ENCODE measurements at places on chromosomes 11 and 22.

DNA sequence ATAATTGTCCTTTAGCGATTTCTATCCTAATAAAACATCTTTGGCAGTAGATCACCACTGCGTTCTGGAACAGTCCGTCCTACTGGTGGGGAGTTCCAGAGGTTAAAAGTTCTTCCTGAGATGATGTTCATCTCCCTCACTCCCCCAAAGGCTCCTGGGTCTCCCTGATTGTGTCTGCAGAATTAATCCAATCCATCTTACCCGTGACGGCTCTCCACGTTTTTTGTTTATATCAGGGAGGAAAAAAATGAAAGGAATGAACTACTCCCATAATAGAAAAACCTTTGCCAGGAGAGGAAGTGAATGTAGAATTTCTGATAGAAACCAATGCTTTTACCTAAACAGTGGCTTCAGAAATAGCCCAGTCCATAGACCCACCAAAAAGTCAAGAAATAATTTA, 81.6 kb downstream of the LARGE1 start:
- no peak for ATAC-seq

GRCh38 chr11:121119440-121119839, 18.4 kb downstream of the TECTA start:
- ATAC-seq: no peak

GRCh38 chr11:93340223-93340622, 9.7 kb downstream of the DEUP1 start:
- no peak for ATAC-seq

- no peak for ATAC-seq
Measured at GRCh38 chr11:45929486-45930030, 7.1 kb downstream of the LARGE2 start.

- ATAC-seq: no peak
Measured at GRCh38 chr11:119338965-119339588, 1.6 kb downstream of the C1QTNF5 start.

GRCh38 chr11:12287374-12288211, 89.8 kb upstream of the PARVA start:
- ATAC-seq: peak; percentile 63

GRCh38 chr11:114163830-114164401, 104.4 kb downstream of the ZBTB16 start:
- ATAC-seq: no peak

DNA sequence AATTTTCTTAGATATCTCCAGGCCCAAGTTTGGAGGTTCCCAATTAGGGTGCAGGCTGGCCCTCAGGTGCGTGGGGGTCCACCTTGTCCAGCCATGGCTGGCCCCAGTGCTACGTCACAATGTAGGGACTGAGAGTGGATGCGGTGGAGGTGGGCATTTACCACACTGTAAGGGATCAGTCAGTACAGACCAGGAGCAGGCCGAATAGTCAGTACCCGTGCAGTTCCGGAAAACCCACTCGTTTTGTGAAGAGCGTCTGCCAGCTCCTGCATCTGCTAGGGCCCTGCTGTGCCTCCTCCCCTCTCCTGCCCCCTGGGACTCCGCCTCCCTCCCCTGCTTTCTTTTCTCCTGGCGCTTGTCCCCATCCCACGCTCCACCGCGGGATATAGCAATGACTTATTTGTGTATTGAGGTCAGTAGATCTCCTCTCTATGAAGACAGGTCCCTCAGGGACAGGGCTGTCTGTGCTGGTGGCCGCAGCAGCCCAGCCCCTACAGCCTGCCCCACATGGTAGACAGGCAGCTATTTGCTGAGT, 50.4 kb upstream of the SEPTIN5 start:
- peak; percentile 98 for ATAC-seq

DNA sequence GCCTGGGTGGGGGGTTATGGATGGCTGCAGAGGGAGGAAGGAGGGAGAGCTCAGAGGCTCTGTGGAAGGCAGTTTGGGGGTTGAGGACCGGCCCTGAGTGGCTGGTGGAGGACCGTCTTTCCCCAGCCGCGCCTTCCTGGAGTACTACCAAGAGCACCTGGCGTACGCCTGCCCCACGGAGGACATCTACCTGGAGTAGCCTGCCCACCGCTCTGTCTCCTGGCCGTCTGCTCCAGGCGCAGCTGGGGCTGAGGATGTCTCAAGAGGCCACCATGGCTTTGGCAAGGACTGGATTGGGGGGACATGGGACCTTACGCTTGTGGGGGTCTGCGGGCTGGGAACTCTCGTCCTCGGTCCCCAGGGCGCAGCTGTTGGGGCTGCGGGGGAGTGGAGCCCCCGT, 10.0 kb downstream of the MAPK8IP2 start:
- ATAC-seq: peak; percentile 5

- peak; percentile 99 for ATAC-seq
Measured at GRCh38 chr22:31139866-31140716, at the start of gene PLA2G3. Gene PLA2G3, minus strand, starts transcription at chr22:31140508. Its CDS starts 154 bp downstream, at chr22:31140354.

- ATAC-seq: no peak
Measured at GRCh38 chr11:115182282-115182955, 321.8 kb downstream of the CADM1 start.

- no peak for ATAC-seq
Measured at GRCh38 chr22:47943729-47944700, 1181.6 kb downstream of the TBC1D22A start.

DNA sequence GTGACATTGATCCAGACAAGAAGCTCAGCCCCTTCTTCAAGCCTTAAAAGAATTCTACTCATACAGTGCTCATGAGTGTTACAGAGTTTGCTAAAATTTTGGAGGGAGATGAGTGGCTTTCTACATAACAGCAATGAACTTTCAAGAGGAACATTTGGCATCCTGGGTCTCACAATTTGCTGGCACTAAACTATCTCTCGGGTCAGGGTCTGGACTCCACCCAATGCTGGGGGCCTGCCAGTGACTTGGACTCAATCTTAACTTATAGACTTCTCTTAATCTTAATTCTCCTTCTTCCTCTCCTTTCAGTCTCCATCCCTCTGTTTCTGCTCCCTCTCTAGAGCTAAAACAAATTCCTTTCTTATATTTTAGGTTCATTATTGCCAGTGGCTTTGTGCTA, 317.9 kb downstream of the TMEM135 start:
- ATAC-seq: no peak

DNA sequence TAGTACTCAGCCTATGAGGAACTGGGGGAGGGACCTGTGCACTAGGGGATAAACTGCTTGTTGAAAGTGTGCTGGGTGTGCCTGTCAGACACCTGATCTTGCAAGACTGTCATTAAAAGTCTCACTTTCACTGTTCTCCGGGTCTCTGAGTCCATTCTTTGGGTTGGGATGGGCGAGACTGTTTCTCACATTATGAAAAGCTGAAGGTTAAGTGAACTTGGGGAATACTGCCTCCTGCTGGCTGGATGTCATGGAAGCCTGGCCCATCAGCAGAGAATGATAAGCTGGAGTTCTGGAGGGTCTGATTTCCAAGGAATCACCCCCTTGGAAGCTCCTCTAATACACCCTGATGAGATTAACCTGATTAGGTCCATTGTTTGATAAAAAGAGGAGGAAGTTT, 9.0 kb upstream of the VPREB1 start:
- ATAC-seq: no peak

- ATAC-seq: no peak
Measured at GRCh38 chr22:43446916-43447315, 35.1 kb downstream of the MPPED1 start.

GRCh38 chr11:2472428-2473186, 27.8 kb downstream of the KCNQ1 start:
- no peak for ATAC-seq

GRCh38 chr11:130598433-130598832, 150.0 kb downstream of the ADAMTS15 start:
- no peak for ATAC-seq

DNA sequence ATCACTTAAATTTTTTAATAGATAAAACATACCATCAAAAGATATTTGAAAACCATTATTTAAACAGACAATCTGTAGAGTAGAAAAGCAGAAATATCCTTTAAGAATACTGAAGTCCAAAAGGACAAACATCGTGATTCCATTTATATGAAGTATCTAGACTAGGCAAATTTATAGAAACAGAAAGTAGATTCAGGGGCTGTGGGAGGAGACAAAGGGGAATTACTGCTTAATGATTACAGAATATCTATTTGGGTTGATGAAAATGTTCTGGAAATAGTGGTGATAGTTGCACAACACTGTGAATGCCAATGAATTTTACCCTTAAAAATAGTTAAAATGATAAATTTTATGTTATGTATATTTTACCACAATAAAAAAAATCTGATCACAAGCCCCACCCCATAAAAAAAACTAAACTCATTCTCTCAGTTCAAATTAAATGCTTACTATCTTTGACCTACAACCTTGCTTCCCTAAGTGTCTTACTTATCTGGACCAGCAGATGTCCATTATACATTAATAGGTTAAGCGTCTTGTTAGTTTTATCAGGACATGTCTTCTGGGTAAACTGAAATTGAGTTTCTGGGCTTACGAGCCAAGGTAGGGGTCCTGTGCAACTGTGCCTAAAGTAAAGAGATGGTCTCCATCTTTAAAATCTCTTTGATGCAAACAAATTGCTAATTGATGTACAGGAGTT, 86.3 kb downstream of the FCHSD2 start:
- ATAC-seq: no peak

DNA sequence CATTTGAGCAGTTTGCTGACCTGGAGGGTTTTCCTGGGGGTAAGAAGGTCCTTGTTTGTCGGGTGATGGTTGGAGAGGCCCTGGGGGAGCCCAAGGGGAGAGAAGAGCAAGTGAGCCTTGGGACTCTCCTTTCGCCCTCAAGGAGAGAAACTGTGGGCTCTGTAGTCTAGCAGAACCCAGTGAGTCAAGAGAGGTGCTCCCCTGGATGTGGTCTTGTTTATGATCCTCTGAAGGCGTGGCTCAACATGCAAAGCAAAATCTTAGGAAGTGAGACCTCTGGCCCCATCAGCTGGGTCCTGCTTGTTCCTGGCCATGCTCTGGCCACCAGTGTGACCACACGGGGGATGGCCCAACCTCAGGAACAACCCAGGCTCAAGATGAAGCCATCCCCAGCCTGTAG, 66.5 kb upstream of the ALX4 start:
- no peak for ATAC-seq

GRCh38 chr22:37521236-37521739, 2.1 kb upstream of the CARD10 start:
- no peak for ATAC-seq

DNA sequence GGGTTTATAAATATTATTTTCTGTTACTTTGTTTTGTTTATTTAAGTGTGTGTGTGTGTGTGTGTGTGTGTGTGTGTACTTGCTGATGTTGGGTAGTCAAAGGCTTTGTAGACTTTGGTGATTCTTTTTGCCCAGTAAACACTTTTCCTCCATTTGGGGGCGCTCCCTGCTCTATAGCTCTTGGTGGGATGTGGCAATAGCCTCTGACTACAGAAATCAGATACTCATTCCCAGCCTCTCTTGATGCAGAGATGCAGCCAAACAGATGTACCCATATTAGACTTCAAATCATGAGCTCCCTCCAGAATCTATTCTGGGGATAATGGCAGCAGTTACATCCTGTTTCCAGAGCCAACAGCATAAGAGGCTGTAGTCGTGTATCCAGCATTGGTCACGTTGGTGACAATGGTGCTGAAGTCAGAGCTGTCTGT, 33.4 kb upstream of the APOL5 start:
- ATAC-seq: no peak

DNA sequence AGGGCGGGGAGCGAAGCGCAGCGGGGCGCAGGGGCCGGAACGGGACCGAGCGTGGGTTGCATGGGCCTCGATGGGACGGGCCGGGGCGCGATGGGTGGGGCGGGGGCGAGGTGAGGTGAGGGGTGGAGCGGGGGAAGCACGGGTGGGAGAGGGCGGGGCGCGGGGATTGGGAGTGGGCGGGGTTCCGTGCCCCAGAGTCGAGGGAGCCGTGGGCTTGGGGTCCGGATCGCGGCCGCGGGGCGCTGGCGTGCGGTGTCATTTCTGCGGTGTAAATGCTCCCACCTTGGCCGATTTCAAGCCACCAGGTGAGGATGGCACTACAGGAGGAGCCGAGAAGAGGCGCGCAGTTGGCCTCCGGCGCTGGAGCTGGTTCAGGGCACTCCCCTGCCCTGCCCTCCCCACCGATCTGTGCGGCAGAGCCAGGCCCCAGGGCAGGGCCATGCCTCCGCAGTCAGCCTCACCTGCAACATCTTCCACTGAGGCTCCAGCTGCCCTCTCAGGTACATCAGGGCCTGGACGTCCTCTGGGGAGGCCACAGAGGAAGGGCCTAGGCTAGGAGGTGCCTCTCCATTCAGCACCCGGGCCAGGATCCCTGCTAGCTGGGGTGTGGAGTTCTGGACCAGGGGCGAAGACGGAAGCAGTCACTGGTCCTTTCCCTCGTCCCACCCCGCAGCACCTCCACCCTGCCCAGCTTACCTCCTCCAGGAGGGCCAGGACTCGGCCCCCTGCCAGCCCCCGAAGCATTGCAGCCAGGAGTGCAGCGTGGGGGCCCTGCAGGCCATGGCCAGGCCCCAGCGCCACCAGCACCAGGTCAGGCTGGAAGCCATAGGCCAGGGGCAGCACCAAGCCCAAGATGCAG, 620 bp upstream of the TUBGCP6 start:
- peak; percentile 2 for ATAC-seq

- no peak for ATAC-seq
Measured at GRCh38 chr11:1049071-1049405, 12.5 kb upstream of the MUC6 start.

DNA sequence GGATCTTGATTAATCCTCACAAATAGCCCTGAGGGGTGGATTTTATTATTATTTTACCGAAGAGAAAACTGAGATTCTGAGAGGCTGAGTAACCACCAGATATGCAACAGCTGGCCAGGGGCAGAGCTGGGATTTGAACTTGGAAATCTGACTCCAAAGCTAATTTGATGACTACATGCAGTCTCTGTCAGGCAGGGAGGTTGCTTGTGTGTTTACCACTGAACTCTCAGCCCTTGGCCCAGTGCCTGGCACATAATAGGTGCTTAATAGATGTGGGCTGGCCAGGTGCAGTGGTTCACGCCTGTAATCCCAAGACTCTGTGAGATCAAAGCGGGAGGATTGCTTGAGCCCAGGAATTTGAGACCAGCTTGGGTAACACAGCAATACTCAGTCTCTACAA, 121.7 kb upstream of the CRYBB3 start:
- no peak for ATAC-seq

DNA sequence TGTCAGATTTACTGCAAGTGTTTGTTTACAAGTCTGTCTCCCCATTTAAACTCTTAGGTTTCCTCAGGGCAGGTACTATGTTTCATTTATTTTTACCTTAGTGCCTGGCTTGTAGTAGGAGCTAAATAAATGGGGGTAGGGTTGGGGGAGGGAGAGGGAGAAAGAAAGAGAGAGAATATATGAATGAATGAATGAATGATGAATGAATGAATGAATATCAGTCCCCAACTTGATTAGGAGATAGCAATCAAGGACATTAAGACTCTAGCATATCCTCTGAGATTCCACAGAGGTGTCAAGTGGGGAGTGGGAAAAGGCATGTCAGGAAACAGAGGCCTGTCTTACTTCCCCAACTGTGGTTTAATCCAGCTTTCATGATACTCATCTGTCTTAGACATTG, 83.2 kb downstream of the ME3 start:
- ATAC-seq: no peak

- ATAC-seq: no peak
Measured at GRCh38 chr22:30077279-30077880, 2.9 kb upstream of the HORMAD2 start.

GRCh38 chr22:28930357-28931007, 47.1 kb downstream of the ZNRF3 start:
- ATAC-seq: no peak

Data from motor neuron (in vitro differentiated cells).